T-helper 17 cell (primary cell): ENCODE measurements at places on chromosomes 5 and 9.

DNA sequence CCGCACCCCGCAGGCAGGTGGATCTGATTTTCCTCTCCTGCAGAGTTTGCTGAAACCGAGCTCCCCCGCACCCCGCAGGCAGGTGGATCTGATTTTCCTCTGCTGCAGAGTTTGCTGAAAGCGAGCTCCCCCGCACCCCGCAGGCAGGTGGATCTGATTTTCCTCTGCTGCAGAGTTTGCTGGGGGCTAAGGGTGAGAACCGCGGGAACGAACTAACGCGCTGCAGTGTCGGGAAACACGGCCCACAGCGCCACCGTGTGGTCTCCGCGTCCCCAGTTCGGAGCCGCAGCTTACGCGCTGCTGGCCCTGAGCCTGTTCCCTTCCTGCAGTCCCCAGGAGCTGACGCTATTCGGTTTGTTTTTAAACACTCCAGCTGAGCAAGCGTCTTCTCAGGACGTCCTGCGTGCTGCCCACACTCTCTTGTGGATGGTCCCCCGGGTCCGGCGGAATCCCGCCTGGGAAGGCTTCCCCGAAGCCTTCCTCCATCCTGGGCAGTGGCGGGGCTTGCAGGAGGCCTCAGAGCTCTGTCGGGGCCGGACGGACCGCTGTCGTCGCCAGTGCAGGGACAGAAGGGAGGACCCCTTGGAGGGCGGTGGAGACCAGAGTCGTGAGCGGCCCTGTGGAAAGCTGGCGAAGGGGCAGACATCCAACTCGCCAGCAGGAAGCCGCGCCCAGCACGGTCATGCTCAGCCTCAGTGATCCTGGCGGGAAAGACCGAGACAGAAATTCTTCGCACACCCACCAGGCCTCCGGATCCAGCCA is 121.2 kb upstream of the LPCAT1 start:
- DNase-seq, result peak; percentile 56

GRCh38 chr5:39654715-39655114 is 229.9 kb upstream of the DAB2 start:
- no peak for DNase-seq

- no peak for DNase-seq
These were observed 308.1 kb downstream of the CTNND2 start for GRCh38 chr5:11596185-11596584.

DNA sequence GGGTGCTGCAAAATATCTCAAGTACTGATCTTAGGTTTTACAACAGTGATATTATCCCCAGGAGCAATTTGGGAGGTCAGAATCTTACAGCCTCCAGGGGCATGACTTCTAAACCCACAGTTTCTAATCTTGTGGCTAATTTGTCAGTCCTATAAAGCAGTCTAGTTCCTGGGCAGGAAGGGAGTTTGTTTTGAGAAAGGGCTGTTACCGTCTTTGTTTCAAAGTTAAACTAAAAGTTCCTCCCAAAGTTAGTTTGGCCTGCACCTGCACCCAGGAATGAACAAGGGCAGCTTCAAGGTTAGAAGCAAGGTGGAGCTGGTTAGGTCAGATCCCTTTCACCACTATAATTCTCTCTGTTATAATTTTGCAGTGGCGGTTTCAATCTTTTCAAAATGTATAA is 81.7 kb downstream of the SFXN1 start:
- DNase-seq, result no peak

DNA sequence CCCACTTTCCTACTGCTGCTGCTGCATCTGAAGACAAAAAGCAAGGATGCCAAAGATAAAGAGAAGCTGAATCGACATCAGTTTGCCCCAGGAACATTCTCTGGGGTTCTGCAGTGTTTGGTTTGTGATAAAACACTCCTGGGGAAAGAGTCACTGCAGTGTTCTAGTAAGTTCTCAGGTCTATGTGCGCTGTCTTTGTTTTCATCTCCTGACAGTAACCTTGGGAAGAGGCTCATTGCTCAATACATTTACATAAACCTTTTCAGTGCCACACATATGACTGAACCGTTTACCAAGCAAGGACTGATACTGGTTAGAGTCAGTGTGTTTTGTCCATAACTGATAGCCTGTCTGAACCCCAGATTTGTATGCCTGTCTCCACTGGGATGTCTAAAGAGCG is 232.1 kb downstream of the ARHGEF28 start:
- no peak for DNase-seq

- DNase-seq, result no peak
These were observed 59.9 kb upstream of the DIRAS2 start for GRCh38 chr9:90702441-90702955.

DNA sequence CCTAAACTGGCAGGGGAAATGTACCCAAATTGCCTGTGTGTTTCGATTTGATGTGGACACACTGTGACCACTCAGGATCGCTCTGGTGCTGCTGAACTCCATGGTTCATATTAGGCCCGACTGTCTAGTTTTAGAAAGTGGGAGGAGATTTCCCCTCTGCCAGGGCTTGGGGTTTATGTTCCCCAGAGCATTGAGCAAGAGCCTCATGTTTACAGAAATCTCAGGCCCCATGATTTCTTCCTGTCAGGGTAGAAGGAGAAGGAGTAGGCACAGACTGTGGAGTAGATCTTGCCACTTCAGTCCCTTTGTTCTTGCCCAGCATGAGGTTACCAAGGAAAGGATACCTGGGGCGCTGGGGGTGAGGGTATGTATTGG is 40.8 kb upstream of the GLRX start:
- DNase-seq, result no peak

DNA sequence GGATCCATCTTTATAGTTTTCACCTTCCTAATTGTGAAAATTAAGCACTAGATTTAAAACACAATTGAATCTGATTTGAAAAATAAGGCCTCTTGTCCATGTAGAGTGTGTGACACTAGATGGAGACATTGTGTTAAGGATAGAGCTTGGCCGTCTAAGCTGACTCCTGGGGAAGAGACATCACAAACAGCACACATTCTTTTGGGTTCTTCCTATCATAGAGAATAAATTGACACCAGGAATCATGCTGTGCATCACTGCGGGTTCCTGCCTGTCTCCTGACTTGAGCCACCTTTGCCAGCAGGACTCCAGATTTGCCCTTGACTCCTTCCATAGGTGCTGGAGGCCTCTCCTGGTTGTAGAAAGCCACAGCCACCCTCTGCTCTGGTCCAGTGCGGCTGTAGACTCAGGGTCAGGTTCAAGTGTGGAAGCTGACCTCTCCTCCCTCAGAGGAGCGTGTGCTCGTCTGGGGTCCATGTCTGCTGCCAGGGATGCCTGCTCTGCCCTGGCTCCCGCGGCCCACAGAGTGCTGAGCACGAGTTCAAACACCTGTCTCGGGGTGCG is 11.2 kb downstream of the ROPN1L start:
- no peak for DNase-seq

- DNase-seq, result no peak
These were observed 125.5 kb upstream of the RAI14 start for GRCh38 chr5:34530637-34531036.

GRCh38 chr9:126915281-126915816 is 767 bp downstream of the RALGPS1 start:
- peak; percentile 64 for DNase-seq

DNA sequence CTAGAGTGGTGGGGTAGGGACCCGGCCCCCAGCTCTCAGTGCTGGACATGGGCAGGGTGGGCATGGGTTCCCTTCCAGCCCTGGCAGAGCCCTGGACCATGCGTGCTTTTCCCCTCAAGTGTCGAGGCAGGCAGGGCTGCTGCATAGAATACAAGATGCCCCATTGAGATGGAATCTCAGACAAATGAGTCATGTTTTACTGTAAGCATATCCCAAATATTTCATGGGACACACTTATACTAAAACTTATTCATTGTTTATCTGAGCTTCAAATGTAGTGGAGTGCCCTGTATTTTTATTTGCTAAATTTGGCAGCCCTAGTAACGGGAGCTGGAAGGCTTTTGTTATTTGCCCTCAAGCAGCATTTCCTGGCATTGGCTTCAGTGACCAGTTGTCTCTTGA is 3.2 kb upstream of the RNU6ATAC start:
- DNase-seq, result no peak

GRCh38 chr5:145855763-145856267 is 17.0 kb downstream of the GRXCR2 start:
- DNase-seq, result no peak

DNA sequence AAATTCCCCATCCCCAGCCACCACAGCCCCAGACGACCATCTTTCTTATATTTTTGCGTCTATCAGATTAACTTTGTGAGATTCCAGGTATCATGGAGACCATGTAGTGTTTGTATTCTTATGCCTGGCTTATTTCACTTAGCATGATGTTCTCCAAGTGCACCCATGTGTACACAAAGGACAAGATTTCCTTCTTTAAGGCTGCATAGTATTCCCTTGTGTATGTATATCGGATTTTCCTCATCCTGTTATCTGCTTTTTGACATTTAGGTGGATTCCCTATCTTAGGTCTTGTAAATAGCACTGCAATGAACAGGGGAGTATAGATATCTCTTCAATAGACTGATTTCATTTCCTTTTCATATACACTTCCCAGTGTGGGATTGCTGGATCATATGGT is 5.3 kb upstream of the TAF11L2 start:
- no peak for DNase-seq

DNA sequence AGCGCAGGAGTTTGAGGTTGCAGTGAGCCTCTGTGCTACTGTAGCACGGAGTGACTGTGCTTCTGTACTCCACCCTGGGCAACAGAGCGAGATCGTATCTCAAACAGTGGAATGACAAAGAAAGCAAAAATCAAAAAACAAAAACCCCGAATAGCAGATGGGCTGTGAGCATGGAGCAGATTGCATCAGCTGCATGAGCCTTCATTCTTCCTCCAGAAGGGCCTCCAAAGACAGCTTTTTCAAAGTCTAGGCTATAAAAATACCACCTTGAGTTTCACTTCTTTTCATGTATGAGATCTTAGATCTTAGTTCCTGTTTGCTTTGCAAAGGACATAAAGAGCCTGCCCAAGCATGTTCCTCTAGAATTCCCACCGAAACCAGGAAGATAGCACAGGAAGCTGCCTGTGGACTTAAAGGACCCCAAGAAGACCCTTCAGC is 15.0 kb upstream of the HSPB3 start:
- no peak for DNase-seq

DNA sequence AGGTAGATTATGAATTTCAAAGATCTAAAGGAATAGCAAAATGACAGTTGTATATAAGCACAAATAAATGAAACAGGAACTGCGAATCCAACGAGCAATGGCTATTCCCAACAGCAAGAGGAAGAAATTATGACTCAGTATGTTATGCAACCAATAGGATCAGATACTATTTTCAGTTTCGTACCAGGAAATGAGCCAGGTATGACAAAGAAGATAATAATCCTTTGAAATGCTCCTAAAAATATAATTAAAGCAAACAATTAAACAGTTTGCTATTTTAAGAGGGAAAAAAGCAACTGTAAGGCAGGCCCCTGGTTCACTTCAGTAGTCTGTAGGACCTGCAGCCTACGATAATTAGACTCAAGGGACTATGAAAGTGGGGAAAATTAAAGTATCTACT is 58.9 kb downstream of the AUH start:
- DNase-seq, result no peak

GRCh38 chr9:113941056-113941455 is 64.9 kb downstream of the ZNF618 start:
- DNase-seq, result no peak

GRCh38 chr9:126933334-126933980 is 18.9 kb downstream of the RALGPS1 start:
- DNase-seq, result no peak

- no peak for DNase-seq
These were observed 85.1 kb downstream of the BRINP1 start for GRCh38 chr9:119284118-119284517.

- DNase-seq, result no peak
These were observed 221.7 kb downstream of the ZNF608 start for GRCh38 chr5:124524552-124525232.

DNA sequence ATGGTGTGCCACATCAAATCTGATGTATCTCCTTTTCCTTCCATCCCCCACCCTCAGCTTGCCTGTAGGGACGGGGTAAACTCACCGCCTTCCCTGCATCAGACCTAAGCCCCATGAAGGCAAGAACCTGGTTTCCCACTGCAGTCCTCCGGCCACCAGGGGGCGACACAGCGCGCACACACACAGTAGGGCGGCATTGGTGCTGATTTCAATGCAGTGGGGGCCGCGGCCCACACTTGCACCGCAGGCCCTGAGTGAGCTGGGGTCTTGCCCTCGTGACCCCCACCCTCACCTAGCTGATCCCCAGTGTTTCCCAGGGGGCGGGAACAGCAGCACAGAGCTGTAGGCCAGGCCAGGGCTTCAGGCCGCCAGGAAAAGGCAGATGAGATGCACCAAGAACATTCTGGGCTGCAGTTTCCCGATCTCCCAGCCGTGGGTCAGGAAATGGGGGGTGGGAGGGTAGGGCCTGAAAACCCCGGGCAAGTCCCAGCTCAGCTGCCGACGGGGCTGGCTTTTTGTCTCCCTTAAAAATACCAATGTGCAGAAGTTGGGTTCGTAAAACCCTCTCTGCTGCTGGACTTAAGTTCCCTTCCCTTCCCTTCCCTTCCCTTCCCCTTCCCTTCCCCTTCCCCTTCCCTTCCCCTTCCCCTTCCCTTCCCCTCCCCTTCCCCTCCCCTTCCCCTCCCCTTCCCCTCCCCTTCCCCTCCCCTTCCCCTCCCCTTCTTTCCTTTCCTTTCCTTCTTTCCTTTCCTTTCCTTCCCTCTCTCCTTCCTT is 19.5 kb downstream of the FAM163B start:
- DNase-seq, result peak; percentile 32

- DNase-seq, result no peak
These were observed 189.1 kb downstream of the ADGRV1 start for GRCh38 chr5:90747693-90748092.

DNA sequence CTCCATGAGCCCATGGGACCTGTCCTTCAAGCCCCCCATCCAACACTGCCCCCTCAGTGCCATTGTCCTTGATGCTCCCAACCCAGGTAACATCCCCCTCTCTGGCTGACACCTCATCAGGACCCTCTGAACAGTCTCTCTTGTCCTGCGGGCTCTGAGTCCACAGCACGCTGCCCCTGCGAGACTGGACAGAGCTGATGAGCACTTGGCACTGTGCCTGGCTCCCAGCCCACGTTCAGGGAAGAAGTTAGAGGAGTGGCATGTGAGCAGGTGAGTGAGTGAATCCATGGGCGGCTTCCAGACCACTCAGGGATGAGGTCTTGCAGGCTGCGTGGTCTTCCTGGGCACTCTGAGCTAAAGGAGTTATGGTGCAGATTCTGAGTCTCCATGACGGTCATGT is 70.7 kb downstream of the PAX5 start:
- DNase-seq, result no peak

- DNase-seq, result peak; percentile 88
These were observed at the start of gene CYFIP2 for GRCh38 chr5:157265714-157266285. Gene CYFIP2 (plus strand): TSS chr5:157266123. CDS start chr5:157285362, 19,239 bp downstream.

- DNase-seq, result no peak
These were observed 298.2 kb upstream of the RFX3 start for GRCh38 chr9:3823842-3824475.

DNA sequence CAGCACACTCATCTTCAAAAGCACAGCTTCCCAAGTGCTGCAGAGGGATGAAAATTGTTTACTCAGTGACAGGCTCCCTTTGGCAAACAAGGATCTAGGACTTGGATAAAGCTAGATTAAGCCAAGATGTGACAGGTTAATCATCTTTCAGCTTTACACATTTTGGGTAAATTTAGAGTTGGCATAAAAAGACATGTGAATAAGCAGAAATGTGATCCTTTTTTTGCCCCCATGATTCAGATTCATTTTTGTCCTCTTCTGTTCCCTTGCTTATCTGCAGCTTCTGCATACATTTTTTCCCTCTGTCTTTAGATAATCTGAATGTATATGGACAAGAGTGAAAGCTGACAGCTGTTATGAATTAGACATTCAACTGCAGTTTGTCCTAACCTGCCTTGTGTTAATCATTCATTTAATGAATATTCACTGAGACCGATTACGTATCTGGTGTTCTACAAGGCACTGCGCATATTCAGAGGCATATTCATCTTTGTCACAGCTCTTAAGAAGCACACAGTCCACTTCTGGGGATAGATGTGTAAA is 19.6 kb downstream of the ADAMTSL1 start:
- no peak for DNase-seq
